Ascending aorta (tissue), 2 donors: ENCODE measurements at places on chromosomes 13 and 19. TPM values are rescaled to one million over a fixed set of nuclear protein-coding genes. Genes with fewer than 3 reads are reported as not detected.

DNA sequence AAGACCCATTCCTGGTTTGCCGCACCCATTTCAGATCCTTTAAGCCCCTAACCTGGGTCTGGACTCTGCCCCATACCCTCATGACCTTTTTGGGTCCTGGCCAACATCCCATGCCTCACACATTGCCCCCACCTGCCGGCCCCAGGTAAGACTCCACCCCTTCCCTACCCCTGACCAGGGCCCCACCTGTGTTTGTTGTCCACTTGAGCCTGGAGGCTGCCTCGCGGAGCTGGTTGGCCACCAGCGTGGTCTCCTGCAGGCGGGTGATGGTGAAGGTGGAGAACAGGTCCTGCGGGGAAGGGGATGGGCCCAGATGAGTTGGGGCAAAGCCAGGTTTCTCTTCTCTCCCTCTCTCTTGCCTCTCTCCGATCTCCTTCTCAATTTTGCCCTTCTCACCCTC lies 19.5 kb downstream of the MAN2B1 start:
- DNase-seq: no peak

DNA sequence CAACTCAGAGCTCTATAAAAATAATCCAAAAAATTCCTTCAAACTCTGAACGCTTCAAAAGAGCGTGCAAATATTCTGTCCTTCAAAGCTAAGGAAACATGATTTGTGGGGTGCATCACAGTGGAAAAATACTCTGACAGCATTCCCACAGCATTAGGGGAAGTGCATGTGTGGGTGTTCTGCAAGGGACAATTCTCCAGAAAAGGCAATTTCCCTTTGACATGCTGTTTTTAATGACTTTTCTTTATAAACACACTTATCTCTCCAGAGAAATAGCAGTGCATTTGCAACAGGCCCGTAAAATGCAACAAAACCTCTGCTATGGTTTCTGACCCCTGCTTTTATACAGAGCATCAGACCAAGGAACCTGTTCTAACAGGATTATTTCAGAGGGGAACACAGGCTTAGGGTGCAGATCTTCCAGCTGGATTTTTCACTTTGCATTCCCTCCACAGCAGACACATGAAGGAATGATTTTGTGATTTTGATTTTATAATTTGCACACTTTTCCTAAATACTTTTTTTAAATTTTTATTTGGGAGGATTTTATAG lies 42.6 kb downstream of the KL start:
- no peak for DNase-seq

DNA sequence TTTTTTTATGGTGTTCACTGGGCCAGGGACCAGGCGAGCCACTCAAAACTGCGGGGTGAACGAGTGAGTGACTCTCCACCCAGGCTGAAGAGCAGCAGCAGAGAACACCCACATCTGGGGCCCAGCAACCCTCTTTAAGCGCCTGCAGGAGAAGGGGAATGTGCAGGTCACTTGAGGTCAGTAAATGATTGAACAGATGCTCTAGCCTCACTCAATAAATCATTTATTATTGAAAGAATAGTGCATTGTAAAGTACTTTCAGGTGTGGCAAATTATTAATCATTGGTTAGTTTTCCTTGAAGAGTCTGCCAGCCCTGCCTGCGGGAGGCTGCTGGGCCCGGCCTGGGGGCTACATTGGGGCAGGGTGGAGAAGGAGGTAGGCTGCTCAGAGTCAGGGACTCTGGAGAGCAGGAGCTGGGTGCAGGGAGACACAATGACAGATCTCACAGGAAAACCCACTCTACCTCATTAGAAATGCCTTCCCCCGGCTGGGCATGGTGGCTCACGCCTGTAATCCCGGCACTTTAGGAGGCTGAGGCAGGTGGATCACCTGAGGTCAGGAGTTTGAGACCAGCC lies 42.5 kb downstream of the ABCC4 start:
- no peak for DNase-seq

DNA sequence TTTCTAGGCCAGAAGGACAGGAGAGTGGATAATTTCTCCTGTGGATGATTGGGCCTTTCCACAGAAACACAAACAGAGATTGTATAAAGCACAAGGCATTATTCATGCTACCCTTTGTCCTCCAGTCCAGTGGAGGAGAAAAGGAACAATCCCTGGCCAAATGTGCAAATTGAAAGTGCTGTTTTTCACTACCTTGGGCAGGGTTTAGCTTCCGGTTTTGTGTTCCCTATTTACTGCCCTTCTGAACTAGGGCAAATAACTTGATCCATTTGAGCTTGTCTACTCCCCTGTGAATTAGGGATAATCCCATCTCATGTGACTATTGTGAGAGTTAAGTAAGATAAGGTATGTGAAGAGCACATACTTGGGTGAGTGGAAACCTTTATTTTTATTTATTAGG lies 13.3 kb downstream of the PDX1 start:
- DNase-seq: no peak

- DNase-seq: no peak
Measured at GRCh38 chr19:35468637-35469036, 20.6 kb downstream of the FFAR2 start.

FUT1 gene
- total RNA-seq: 3.8 TPM
